ENCODE measurements at places on chromosomes 5 and 9.

DNA sequence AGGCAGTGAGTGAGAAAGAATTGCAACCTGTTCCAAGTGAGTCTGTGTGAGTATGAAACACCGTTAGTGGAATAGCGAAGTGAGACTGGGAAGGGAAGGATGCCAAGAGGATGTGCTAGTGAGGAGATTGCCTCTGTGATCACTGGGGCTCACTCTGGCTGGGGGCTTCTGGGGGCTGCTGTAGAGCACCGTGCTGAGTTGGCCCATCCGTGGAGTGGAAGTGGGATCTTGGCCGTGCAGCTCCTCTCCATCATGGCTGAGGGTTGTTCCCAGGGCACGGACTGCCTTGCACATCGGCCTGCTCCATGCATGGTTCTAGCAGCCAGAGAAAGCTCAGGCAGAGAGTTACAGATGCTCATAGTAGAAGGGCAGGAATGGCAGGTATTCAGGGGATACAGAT lies 236.1 kb downstream of the AGTPBP1 start:
- DNase-seq, result no peak

DNA sequence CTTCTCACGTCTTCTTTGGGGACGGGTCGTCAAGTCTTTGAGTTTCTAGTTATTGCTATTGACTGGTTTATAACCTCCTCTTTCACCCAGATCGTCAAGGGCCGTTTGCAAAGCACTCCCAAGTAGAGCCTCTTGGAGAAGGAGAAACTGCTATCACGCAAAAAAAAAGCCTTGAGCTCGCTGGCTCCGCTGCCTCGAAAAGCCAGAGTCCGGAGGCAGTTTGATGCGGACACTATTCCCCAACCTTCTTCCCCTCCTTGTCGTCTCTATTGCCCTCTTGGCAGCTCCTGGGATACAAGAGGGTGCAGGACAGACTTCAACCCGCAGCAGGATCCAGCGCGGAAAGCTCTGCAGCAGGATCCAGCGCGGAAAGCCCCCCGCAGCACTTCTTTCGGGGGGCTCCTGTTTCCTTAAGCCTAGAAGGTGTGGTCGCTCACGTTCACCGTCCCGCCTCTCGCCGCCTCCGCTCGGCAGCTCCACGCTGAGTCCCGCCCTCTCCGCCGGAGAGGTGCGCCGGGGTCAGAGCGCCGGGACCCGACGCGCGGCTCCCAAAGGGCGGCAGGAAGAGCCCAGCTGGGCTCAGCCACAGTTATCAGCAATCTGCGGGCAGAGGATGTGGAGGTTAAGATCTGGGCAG lies at the start of gene PCDHAC1:
TSS of gene PCDHAC1 (plus strand) at position 494 of the 637 bp plus-strand sequence. CDS start 594 bp downstream, outside the sequence.
- no peak for DNase-seq

- no peak for DNase-seq
Observed at GRCh38 chr9:1956958-1957357, 58.2 kb upstream of the SMARCA2 start.

DNA sequence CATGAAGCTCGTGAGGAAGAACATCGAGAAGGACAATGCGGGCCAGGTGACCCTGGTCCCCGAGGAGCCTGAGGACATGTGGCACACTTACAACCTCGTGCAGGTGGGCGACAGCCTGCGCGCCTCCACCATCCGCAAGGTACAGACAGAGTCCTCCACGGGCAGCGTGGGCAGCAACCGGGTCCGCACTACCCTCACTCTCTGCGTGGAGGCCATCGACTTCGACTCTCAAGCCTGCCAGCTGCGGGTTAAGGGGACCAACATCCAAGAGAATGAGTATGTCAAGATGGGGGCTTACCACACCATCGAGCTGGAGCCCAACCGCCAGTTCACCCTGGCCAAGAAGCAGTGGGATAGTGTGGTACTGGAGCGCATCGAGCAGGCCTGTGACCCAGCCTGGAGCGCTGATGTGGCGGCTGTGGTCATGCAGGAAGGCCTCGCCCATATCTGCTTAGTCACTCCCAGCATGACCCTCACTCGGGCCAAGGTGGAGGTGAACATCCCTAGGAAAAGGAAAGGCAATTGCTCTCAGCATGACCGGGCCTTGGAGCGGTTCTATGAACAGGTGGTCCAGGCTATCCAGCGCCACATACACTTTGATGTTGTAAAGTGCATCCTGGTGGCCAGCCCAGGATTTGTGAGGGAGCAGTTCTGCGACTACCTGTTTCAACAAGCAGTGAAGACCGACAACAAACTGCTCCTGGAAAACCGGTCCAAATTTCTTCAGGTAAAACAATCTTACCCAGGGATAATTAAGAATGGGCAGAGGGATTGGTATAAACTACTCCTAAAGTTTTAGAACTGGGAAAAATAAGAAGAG lies 12.9 kb downstream of the ITGA1 start:
- peak; percentile 28 for DNase-seq

GRCh38 chr5:1881731-1882336 lies 891 bp downstream of the IRX4 start:
- DNase-seq, result no peak

DNA sequence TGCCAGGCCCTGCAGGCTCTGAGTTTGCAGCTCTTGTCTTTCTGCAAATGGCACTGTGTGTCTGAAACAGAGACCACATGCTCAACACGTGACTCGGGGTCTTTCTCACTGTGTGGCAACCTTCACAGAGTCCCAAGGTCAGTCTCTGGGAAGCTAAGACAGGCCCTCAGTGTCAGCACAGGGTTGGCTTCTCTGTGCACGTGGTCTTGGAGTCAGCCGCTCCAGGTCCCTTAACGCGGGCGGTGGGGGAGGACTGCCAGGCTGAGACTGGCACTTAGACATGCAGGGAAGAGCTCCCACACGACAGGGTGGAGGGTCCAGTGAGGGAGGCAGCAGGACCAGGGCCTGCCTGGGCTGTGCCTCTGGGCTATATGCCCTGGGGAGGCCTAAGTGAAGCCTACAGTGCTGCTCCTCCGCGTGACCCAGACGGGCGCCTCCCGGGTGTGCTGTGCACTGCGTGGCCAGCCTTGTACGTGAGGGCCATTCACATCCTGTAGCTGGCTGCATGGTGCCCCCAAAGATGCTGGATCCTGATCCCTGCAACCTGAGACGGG lies 76.8 kb downstream of the ADAMTS2 start:
- no peak for DNase-seq

- no peak for DNase-seq
Observed at GRCh38 chr5:121182788-121183490, 668.7 kb upstream of the FTMT start.

- DNase-seq, result no peak
Observed at GRCh38 chr5:143205386-143205785, 198.1 kb downstream of the NR3C1 start.

GRCh38 chr5:35122819-35123218 lies 75.1 kb upstream of the AGXT2 start:
- DNase-seq, result no peak

- no peak for DNase-seq
Observed at GRCh38 chr9:70580606-70581195, 166.2 kb upstream of the KLF9 start.

DNA sequence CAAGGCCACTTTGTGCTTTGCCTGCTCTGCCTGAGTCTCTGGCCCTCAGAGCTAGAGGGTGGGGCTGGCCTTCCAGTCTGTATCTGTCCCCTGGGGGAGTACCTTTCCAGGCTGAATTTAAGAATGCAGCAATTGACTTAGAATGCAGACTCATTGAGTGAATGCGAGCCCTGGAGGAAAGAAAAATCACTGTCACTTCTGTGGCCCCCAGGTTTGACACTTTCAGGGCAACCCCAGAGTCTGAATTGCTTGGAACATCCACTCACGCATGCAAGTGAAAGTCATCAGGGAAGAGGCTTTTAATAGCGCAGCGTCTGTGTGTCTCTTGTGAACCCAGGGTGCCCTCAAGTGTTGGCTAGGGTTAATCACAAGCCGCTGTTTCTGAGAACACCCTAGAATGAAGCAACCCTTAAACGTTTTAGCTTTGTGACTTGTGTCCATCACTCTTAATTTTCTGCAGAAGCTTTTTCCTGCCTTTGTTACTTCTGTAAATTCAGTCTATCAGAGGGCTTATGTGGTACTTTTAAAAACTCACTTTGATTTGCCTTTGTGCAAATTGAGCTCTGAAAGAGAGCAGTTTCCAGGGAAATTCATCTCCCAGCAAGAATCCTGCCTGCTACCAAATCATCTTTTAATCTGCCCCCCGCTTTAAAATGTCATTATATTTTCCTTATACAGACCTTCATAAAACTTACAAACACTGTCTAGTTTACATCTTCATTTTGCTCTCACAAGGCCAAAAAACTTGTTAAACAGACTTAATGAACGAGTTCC lies 146.8 kb upstream of the IQGAP2 start:
- DNase-seq, result no peak

- no peak for DNase-seq
Observed at GRCh38 chr5:158770506-158770905, 329.2 kb downstream of the EBF1 start.

GRCh38 chr9:113533335-113534225 lies 70.1 kb downstream of the RGS3 start:
- no peak for DNase-seq

DNA sequence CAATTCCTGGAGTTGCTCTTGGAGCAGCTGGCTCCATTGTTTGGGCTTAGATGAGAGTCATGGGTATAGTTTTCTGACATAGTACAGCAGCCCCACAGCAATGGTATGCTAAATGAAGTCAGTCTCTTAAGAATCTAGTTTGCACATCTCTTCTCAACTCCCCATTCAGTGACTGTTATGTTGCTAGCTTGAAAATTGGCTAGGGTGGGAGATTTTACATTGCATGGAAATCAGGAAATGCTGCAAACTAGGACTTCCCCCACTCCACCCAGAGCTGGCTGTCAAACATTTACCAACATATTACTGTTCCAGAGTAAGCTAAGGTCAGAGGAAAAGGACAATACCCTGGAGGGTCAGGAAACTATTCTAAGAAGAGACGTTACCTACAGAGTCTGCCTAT lies 17.6 kb upstream of the FCHO2 start:
- DNase-seq, result no peak

- no peak for DNase-seq
Observed at GRCh38 chr5:112628214-112628980, 109.3 kb upstream of the APC start.

DNA sequence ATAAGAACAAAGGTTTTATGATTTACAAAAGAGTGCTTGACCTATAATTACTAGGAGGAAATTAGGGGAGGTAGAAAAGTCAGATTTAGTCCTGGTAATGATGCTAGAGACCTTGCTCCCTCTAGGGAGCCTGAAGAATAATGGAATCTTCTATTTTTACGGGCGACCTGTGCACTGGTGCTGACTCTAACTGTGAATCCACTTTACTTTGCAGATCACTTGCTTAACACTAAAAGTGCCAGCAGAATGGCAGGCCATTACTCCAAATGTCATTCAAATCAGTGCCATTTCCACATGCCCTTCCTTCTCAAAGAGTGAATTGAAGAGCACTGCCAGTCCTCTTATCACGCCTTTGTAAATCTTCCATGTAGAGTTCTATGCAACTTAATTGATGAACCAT lies 359.4 kb upstream of the ARRDC3 start:
- no peak for DNase-seq

DNA sequence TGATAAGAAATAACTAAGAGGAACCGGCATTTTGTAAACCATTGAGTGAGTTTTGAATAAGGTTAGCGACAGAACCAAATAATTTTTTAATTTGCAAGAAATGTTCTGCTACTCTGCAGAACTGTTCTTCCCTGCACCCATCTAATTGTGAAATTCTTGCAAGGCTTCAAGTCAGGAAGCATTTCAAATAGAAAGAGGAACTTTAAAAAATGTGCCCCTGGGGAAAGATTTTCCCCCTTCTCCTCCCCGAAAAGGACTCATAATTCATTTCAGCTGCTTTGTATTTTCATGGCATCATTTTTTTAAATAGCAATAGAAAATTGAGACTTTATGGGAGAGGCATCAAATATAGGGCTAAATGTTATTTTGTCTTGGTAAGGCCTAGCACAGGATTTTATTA lies 180.9 kb upstream of the ANKRD55 start:
- DNase-seq, result no peak

DNA sequence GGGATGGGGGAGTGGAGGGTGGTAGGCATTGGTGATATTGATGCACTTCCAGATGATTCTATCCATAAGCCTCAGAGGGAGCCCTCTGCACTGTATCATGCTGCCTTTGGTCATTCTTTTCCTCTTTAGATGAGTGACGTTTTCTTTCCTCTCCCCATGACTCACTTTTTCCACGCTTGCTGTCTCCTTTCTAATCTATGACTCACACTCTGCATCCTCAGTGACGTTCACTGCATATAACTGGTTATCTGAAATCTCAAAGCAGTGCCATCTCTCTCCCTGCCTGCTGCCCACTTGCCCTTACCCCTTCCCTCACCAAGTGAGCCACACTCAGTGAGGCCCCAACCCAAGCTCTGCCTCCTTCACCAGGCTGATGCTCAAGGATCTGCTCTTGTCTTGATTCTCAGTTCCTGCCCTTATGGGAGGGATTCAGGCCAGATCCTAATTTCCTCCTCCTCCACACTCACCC lies 31.6 kb downstream of the PTGS1 start:
- no peak for DNase-seq

DNA sequence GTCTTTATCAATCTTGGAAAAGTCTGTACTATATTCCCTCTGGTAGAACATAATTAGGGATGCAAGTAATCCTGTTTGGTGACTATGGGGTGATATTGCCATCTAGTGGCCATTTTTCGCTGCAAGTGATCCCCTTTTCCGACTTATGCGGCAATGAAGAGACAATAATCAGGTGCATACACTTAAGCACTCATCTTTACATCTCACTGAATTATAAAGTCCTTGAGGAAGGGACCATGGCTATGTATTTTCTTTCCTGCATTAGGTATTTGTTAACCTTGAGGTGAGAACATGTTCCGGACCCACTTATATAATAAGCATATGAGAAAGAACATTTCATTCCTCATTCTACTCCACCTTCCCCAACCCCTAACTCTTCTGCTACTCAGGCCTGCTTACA lies 19.6 kb upstream of the LIX1 start:
- no peak for DNase-seq

DNA sequence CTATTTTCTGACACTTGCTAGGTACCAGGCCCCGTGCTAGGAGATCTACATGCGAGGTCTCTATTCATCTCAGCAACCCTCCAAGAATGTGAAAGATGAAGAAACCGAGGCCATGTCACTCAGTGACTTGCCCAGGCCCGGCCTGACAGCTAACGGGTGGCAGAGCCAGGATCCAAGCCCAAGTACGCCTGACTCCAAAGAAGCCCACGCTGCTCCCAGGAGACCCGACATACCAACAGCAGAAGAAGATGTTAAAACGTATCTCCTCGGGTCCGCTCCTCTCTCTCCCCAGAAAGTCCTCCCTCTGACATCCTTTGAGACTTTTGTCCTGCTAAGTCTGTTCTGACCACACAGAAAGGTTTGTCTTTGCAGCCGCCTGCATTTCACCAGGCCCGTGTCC lies 65.2 kb downstream of the CRB2 start:
- no peak for DNase-seq

GRCh38 chr5:10573487-10574145 lies 9.7 kb downstream of the ANKRD33B start:
- DNase-seq, result no peak

All from cortex of kidney (tissue), 1 donor.